Stimulated activated CD8-positive, alpha-beta memory T cell treated with anti-CD3 and anti-CD28 coated beads, Interleukin-7, amount 100 ng/mL, for 48 hours (primary cell): ENCODE measurements at places on chromosomes 2 and 18.

DNA sequence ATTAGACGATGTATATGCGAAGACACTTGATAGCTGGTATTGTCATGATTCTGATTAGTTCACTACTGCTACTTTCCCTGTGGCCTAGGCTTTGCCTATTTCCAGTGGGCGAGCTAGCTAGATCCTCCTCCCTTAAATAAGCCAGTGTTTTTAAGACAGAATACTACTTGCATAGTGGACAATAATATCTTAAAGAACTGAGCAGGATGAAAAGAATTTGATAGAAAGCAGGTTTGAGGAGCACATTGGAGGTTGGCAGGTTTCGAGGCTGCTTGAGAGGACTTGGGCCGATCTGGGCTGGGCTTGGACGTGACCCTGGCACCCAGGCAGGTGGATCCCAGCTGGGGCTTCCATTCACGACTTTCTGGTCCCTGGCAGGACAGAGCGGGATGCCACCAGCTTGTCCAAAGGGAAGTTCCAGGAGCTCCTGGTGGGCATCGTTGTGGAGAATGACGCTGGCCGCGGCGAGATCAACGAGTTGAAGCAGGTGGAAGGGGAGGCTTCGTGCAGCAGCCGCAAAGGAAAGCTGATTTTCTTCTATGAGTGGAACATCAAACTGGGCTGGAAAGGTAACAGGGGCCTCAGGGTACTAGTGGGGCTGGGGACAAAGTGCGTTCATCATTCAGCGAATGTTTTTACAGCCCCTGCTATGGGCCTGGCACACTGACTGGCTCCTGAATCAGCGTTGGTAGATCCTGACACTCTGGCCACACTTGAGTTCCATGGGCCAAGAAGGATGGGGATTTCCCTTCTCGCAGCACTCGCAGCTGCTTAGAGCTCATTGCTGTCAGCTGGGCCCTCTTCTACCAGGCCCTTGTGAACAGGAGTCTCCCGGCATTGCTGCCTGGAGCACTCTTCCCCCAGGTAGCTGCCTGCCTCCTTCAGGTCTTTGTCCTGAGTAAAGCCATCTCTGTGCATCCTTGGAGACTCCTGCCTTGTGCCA is 16.9 kb downstream of the C2orf74 start:
- DNase-seq, result no peak

GRCh38 chr2:37599688-37600525 is 71.5 kb downstream of the CDC42EP3 start:
- no peak for DNase-seq

DNA sequence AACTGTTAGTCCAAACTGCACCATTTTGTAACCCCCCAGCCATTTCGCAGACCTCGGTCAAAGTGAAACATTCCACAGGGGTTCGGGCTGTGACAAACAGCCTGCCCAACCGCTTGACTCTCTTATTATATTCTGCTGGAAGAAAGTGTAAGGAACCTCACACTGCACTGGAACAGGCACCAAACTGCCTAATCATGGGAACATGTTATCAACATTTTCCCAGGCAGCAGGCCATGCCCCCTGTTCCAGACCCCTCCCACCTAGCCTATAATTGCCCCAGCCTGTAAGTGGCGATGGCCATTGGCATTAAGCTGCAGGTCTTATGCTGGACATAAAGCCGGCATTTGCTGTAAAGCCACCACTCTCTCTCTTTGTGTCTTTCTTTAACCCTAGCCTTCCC is 16.9 kb downstream of the LYG2 start:
- no peak for DNase-seq

- no peak for DNase-seq
Observed at GRCh38 chr2:147223553-147224060, 621.2 kb upstream of the ACVR2A start.

GRCh38 chr2:71846669-71847291 is 300.9 kb downstream of the CYP26B1 start:
- no peak for DNase-seq

DNA sequence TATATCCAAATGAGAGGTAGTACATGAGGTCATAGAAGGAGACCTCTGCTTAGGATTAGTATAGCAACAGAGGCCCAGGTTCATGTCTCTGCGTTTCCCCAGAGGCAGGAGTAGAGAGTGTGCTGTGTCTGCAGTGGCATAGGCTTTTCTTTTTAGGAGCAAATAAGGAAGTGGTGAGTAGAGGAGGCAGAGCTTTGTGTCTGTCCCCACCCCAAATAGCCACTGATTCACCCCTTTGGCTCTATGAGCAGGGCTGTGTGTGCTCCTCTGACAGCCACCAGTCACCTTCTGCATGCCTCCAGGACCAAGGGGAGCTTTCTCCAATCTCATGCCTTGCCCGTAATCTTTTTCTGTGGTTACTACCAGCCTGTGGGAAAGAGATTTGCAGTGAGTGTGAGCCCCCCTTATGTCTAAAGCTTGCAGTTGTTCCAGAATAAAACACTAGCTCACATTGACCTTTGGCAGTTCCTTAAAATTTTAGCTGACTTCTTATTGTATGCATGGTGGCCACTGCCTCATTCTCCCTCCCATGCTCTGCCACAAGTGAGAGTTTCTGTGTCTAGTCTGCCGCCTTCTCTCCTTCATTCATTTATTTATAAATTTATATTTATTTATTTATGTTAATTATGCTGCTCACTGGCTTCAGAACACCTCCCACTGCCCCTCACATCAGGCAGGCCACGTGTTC is 23.5 kb upstream of the ELAC1 start:
- no peak for DNase-seq

GRCh38 chr2:189060096-189060642 is 86.0 kb downstream of the COL3A1 start:
- DNase-seq, result no peak

- DNase-seq, result no peak
Observed at GRCh38 chr2:68384485-68385107, 19.5 kb downstream of the PLEK start.

DNA sequence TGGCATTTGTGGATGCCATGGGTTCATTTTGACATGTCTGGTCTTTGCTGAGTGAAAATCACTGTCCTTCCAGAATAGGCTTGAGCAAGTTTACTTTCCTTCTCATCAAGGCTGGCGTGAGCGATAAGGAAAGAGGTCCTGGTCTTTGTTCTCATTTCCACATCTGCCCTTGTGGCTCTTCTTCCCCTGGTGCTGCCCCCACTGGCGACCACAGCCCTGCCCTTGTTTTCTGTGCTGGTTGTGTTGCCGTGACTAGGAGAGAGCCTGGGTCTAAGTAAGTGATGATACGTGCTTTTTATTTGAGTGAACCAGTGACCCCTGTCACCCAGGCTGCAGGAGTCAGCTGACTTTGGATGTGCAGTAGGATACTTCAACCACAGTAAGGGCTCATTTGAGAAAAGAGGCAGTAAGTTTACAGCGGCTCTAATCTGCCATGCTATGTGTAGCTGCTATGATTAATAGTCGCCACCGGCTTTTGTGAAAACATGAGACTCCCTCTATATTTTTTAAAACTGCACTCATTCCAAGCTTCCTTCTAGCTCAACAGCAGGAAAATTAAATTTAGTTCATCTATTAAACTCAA is 441.7 kb downstream of the RNF144A start:
- DNase-seq, result no peak

GRCh38 chr2:42908518-42909200 is 116.3 kb upstream of the HAAO start:
- no peak for DNase-seq

GRCh38 chr18:32216390-32216789 is 26.6 kb downstream of the MEP1B start:
- no peak for DNase-seq

DNA sequence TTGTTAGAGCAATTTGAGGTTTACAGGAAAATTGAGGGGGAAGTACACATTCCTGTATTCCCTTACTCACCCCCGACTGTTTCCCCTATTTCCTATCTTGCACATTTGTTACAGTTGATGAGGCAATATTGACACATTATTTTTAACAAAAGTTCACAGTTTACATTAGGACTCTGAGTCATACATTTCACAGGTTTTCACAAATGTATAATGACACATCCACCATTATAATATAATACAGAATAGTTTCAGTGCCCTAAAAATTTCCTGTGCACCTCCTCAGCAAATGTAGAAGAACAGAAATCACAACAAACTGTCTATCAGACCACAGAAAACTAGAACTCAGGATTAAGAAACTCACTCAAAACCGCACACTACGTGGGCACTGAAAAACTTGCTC is 160.6 kb upstream of the RMP24 start:
- no peak for DNase-seq

DNA sequence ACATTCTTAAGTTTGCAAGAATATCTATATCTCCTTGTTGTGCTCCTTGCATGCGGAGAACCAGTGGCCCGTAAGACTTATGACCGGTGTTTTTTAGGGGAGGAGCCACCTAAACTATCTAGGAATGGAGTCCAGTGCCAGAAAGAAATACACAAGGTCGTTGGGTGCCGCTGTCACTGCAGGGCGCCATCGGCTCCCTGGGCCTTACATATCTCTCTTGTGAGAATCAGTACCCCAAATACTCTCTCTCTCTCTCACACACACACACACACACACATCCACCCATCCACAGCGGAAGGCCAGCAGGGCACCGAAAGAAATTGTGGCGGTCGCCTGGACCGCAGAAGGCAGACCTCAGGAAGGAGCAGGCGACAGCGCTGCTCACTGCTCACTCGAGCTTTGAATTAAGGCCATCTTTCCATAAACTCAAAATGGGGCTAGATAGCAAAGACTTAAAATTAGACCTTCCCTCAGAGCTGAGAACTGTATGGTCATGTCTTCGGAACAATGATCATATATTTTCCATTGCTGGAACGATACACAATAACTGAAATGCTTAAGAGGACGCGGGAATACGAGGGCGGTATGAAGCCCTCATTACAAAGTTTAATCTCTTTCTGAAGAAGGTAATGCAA is 10.4 kb downstream of the NR4A2 start:
- DNase-seq, result no peak

- DNase-seq, result no peak
Observed at GRCh38 chr2:125516496-125517109, 1139.4 kb upstream of the GYPC start.

GRCh38 chr18:49249521-49249920 is 210.9 kb downstream of the DYM start:
- no peak for DNase-seq

GRCh38 chr2:192067631-192068030 is 127.1 kb downstream of the TMEFF2 start:
- no peak for DNase-seq

- no peak for DNase-seq
Observed at GRCh38 chr2:150023663-150024062, 436.1 kb upstream of the MMADHC start.

DNA sequence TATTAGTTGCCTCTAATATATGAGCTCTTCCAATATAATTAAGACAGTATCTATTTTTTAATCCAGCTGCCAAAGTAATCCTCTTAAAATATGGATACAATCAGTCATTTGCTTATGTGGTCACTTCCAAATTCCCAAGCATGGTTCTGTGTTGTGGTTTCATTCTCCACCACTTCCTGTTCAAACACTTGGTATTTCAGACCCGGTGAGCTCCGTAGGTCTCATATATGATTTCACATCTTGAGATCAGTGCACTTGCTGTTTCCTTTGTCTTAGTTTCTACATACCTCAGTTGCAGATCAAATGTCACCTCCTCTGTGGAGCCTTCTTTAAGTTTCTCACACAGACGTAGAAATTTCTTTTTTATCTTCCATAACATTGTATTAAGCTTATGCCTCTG is 254.2 kb downstream of the KCNS3 start:
- no peak for DNase-seq

DNA sequence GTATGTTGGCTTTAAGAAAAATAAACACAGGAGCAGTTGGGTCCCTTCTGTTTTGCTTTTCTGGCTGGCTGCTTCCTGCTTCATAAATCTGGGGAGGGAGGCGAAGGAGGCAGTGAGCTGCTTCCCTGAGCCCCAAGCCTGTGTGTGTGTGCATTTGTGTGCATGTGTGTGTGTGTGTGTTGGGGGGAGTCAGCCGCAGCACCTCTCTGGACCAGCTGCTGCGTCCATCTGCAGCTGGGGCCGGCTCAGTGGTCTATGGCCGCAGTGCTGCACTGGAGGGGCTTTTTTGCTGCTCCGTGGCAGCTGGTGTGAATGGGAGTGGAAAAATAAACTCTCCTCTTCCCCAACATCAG is 192.3 kb downstream of the RNF144A start:
- no peak for DNase-seq

DNA sequence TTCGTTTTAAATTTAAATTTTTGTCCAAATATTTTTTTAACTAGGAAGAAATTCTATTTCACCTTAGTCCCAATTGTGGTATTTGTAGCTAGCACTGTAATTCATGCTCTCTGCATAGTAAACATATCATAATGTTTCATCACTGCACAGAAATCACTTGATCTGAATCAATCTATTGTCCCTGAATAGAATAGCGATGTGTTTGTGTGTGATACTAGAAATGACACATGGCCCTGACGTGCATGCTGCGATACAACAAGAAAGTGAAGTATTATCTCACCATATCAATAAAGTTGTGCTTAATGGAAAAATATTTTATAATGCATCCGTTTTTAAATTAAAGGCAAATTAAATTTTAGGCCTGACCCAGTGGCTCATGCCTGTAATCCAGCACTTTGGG is 10.0 kb downstream of the TTL start:
- no peak for DNase-seq

GRCh38 chr2:72273384-72273783 is 125.7 kb upstream of the CYP26B1 start:
- DNase-seq, result no peak

GRCh38 chr2:88036182-88036581 is 19.4 kb downstream of the KRCC1 start:
- DNase-seq, result no peak

GRCh38 chr2:195531754-195532153 is 125.3 kb upstream of the SLC39A10 start:
- no peak for DNase-seq

GRCh38 chr2:6823111-6823510 is 42.6 kb downstream of the CMPK2 start:
- DNase-seq, result no peak

GRCh38 chr2:103902347-103902746 is 951.6 kb upstream of the POU3F3 start:
- DNase-seq, result no peak
